HS-5 (cell line): ENCODE measurements at places on chromosomes 5 and 9.

DNA sequence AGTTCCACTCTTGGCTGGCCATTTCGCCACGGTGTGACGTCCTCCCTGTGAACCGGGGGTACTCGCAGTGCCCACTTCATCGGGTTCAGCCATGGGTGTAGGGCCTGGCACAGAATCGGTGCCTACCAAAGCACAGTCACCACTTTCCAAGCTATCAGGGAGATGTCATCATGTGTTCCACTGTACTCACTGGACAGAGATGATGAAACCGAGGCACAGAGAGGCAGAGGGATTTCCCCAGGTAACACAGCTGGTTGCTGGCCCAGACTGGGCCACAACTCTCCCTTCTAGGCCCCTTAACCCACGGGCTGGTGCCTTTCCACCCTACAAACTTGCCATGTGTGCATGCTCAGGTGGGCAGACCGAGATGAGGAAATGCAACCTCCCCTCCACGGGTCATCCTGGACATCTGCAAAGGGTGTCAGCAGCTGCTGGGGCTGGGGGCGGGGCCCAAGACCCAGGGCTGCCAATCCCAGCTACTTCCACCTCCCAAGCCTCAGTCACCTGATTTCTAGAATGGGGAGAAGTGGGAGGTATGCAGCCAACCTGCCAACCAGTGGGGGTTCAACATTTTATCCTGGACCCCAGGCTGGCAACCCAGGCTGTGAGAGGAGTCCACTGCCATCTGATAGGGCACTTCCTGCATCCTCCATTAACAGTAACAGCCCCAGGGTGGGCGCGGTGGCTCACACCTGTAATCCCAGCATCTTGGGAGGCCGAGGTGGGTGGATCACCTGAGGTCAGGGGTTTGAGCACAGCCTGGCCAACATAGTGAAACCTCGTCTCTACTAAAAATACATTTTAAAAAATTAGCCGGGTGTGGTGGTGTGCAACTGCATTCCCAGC is 893 bp upstream of the SH2D3C start:
- no peak for DNase-seq

DNA sequence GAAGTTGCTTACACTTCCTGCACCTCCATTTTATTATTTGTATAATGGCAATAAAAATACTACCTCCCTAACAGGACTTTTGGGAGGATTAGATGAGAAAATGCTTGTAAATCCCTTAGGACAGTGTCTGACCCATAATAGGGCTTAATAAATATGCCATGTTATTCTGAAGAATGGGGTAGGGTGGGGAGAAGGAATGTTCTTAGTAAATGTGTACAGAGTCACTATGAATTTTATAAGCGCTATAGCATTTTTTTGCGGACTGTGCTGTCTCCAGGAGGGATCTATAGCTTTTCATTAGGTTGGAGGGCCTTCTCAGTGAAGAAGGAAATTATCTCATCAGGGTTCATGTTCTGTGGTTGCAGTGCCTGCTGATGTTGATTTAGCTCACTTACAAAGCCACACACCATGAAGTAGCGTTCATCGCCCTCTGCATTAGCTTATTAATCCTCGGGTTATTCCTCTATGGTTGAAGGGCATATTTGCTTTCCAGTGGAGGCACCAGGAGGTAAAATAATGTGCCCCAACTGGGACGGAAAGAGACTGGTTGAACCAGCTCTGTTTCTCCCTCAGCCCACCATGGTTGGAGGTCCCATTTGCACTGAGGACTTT is 497.1 kb downstream of the ARHGEF28 start:
- DNase-seq: no peak

GRCh38 chr5:152688561-152689249 is 283.6 kb upstream of the NMUR2 start:
- peak; percentile 66 for DNase-seq

DNA sequence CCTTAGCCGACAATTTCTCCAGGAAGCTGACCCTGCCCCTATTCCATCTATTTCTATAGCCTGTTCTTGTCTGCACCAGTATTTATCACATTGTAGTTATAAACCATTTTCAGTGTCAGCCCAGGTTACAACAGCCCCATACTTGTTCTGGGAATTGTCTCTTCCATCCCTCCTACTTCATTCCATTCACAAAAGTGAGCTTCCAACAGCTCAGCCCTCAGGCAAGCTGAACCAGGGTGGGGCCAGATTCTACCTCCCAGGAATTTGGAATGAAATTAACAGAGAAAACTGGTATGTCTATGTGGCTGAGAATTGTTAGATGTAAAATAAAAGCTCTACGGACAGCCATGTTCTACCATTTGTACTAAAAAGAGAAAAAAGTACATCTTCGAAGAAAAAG is 36.1 kb downstream of the STRBP start:
- no peak for DNase-seq

GRCh38 chr9:69339620-69340019 is 14.6 kb downstream of the ENTREP1 start:
- no peak for DNase-seq

DNA sequence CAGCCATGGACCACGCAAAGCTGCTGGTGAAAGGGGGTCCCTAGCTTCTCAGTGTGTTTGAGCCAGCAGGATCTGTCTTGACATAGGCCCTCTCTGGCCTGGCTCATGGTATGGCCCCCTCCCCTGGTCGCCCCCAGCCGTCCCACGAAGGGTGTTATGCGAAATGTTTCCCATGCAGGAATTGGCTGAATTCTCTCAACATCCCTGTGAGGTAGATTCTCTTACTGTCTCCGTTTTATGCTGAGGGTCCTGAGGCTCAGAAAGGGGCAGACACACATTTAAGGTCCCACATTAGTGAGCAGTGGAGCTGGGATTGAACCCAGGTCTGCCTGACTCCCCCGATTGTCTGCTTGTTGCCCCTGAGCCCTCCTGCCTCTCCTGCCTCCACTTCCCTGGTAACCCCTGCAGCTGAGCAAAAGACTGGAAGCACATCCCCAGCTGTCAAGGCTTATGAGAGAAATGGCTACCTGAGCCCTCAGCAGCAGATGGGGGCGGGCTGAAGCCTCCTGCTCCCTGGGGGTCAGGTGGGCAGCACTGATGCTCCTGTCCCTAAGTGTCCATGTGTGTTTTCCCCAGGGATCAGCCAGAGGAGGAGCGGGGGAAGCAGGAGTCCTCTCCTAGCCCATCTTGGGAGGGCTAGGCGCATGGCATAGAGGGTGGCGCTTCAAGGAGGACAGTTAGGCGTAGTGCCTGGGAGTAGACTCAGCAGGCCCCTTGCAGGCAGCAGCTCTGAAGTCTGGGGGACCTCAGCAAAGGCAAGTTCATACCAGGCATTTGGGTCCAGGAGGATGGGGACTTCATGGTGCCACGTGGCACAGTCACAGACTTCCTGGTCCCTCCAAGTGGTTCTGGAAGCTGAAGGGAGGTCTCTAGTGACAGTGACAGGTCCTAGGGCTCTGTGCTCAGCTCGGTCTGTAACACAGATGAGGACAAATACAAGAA is 49.0 kb upstream of the GARNL3 start:
- no peak for DNase-seq

- no peak for DNase-seq
Observed at GRCh38 chr5:93209476-93209875, 371.5 kb downstream of the NR2F1-AS1 start.

GRCh38 chr9:93066978-93067603 is 8.6 kb downstream of the SUSD3 start:
- no peak for DNase-seq

- no peak for DNase-seq
Observed at GRCh38 chr5:73564675-73565074, 764 bp downstream of the ANKRA2 start.

DNA sequence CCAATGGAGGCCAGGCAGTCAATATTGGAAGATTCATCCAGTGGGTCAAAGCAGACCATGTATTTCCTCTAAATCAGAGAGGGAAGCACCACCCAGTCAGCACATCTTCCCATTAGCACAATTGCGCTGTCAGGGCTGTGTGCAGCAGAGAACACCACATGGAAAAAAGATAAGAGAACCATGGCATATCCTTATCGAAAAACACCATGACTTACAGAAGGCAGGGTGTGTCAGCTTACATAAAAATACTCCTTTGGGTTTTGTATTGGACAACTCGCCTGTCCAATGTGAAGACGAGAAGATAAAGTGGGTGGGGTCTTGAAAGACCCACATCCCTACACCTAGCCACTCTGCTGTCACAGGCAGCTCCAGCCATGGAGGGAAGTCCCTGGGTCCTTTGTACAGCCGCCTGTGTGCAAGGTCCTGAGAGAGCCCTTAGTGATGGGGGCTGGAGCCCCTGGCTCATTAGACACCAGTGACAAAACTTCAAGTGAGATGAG is 71.9 kb upstream of the SPATA31E1 start:
- no peak for DNase-seq

DNA sequence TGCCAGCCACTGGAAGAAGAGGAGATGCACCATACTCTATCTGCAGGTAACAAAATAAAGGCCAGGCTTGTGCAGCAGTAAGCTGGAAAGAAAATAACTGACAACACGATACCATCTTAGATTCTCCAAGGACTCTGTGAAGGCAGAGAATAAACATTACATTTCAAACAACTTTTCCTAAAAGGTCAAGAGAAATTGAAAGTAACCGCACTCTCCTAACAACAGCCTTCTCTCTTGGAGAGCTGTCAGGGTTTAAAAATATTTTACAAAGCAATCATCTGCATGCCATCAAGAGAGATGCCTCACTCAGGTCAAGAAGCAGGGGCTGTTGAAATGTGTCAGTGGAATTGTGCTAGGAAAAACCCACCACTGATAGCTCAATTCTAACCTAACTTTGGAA is 13.5 kb upstream of the TTLL11 start:
- DNase-seq: no peak

- no peak for DNase-seq
Observed at GRCh38 chr5:157778121-157778805, 34.8 kb downstream of the LSM11 start.

DNA sequence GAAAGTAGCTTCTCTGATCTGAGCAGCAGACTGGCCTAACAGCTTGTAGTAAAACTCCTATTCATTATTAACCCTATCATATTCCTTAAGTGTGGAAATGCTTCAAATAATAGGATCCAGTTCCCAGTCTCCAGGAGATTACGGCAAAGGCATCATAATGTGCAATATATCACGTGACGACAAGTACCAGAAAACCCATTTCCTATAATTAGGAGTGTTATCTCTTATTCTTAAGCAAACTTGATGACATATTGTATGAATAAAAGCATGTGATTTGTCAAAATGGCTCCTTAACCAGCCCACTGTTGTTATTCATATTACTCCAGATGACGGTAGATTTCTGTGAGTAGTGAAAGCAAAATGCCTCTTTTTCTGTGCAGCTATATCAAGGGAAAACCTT is 2.9 kb downstream of the SV2C start:
- no peak for DNase-seq

DNA sequence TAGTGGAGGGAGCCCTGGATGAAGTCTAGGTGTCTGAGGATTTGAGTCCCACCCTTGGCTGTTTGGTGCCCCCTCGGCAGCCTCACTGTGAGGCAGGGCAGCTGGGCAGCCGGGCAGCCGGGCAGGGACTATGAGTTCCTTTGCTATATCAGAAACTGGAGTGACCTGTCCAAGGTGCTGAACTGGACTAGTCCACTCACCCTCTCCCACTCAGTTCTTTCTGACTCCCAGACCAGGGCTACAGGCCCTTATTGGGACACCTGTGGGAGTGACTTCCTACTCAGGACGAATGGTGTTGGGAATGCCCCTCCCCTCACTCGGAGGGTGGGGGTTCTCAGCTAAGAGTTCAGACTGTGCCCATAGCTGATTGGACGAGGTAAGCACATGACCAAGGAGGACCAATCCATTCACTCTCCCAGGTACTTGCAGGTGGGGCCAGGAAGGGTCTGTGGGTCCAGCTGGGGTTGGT is 34.1 kb upstream of the RAPGEF1 start:
- no peak for DNase-seq

DNA sequence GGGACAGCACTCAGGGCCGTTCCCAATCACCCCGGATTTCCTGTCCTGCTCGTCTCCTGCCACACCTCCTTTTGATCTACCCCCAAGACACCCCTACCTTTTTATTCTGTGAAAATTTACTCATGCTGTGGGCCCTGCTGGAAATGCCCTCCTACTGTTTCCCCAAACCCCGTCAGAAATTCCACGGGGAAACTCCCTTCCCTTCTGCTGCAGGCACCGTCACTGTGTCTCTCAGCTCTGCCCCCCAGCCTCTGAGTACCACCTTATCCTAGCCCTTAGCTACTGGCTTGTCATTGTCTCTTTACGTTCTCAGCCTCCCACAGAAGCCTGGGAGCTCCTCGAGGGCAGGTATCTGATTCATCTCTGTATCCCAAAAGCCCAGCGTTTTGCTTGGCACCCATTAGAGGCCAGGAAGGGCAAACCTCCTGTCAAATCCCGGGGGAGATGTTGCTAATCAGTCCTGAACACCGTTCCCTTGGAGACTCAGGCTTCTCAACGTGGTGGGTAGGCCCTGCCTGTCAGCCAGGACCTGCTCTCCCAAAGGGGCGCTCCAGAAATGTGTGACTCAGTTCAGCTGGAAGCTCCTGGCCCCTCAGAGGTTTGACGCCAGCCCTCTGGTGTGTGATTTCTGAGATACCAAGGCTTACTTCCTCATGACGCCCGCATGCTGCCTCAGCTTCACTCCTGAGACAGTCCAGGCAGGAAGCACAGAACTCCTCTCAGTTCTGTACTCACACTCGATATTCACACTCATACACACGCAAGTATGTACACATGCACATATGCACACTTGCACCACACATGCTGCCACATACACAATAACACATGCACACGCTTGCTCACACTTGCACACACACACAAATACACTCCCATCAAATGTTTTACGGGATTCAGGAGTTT is 50.7 kb upstream of the GRHPR start:
- no peak for DNase-seq

GRCh38 chr5:167895899-167896659 is 395.4 kb upstream of the WWC1 start:
- DNase-seq: no peak

- DNase-seq: no peak
Observed at GRCh38 chr5:115435065-115435777, 109.4 kb downstream of the FEM1C start.

DNA sequence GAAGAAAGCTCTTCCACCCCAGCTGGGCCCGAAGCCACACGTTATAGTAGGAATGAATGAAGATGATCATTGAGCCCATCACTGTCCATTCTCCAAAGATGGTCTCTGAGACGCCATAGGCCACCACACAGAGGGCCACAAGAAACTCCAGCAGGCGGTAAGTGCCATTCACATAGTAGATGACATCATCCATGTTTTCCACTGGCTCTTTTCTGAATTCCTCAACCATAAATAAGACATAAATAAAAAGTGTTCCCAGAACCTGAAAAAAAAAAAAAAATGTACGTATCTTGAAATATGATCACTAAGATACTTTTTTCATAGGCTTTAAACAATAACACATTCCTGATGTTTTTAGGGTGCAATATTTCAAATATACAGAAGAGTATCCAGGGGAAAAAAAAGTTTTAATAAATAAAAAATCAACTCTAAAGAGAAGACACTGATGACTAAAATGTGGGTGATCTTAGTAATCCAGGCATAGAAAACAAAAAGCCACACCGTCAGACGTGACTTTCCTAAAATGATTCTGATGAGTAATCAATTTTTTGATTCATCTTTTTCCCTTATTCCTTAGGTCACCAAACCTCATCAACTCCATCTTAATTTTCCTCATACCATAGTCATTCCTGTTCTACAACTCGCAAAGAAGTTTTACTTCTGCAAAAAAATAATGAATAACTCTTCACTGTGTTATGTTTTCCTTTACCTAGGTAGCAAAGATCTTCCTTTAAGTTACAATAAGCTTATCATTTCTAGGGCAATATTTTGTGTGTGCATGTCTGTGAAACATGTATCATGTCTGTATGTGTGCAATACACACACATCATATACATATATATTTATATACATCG is 47.8 kb downstream of the RNF145 start:
- DNase-seq: no peak
